A673 (cell line): ENCODE measurements at places on chromosomes 6 and 20. TPM values are rescaled to one million over a fixed set of nuclear protein-coding genes. Genes with fewer than 3 reads are reported as not detected.
A peak's percentile ranks its signal among the peaks of the same experiment; 100 is the strongest.

Gene SLC26A8
- total RNA-seq: not detected in 2 replicates

- no peak overlapping the region for H3K4me3 ChIP-seq
- H3K4me1 ChIP-seq: peaks cover 16% of the 10 kb centered on the region
- no peak overlapping the region for H3K27ac ChIP-seq
- H3K36me3 ChIP-seq: no peaks in the 10 kb centered on the region
Measured at GRCh38 chr6:147961481-147962141, 381.0 kb upstream of the SASH1 start.

DNA sequence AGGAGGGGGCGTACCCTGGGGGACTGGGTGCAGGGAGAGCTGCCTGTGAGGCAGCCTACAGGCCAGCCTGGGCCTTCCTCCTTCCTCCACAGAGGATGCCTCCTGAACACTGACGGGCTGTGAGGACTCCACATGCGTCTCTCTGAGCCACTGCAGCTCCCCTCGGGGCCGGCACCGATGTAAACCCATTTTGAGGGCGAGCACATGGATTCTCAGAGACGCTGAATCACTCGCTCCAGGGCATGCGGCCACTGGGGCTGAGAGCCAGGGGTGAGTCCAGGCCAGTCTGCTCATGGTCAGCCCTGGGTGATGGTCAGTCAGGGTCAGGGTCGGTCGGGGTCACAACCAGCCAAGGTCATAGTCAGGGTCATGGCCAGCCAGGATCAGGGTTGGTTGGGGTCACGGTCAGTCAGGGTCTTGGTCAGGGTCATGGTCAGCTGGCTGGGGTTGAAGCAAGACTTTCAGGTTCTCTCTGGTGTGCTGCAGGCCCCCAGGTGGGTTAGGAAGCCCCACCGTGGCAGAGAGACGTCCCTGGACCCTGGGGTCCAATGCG is 14.7 kb upstream of the RBBP8NL start:
- H3K36me3 ChIP-seq: no peaks in the 10 kb centered on the region
- H3K27ac ChIP-seq: no peak overlapping the region
- no peak overlapping the region for H3K4me3 ChIP-seq

GRCh38 chr6:56808871-56809359 is 146.0 kb upstream of the BEND6 start:
- no peaks in the 10 kb centered on the region for H3K36me3 ChIP-seq
- peaks cover 23% of the 10 kb centered on the region for H3K4me1 ChIP-seq
- no peak overlapping the region for H3K27ac ChIP-seq
- no peak overlapping the region for H3K4me3 ChIP-seq
- DNase-seq: no peak

Gene SUMO4
- 1.9 and 2.8 TPM in 2 replicates for total RNA-seq

Gene HLA-C
- total RNA-seq: 121 and 134 TPM in 2 replicates

GRCh38 chr6:30819297-30819917 is 64.9 kb upstream of the DDR1 start:
- peak overlapping the region; percentile 12 for H3K27ac ChIP-seq
- no peaks in the 10 kb centered on the region for H3K27me3 ChIP-seq
- H3K36me3 ChIP-seq: no peaks in the 10 kb centered on the region
- peaks cover 17% of the 10 kb centered on the region for H3K4me1 ChIP-seq
- DNase-seq: no peak

- no peak overlapping the region for H3K4me3 ChIP-seq
- no peak overlapping the region for H3K27ac ChIP-seq
- DNase-seq: no peak
- H3K27me3 ChIP-seq: peaks cover 3% of the 10 kb centered on the region
Measured at GRCh38 chr20:44761423-44761822, 15.8 kb downstream of the KCNK15 start.

- no peaks in the 10 kb centered on the region for H3K4me1 ChIP-seq
- H3K36me3 ChIP-seq: no peaks in the 10 kb centered on the region
- no peak overlapping the region for H3K27ac ChIP-seq
- peak overlapping the region; percentile 34 for H3K4me3 ChIP-seq
- no peaks in the 10 kb centered on the region for H3K27me3 ChIP-seq
Measured at GRCh38 chr6:2221726-2222274, 23.6 kb downstream of the GMDS start.

DNA sequence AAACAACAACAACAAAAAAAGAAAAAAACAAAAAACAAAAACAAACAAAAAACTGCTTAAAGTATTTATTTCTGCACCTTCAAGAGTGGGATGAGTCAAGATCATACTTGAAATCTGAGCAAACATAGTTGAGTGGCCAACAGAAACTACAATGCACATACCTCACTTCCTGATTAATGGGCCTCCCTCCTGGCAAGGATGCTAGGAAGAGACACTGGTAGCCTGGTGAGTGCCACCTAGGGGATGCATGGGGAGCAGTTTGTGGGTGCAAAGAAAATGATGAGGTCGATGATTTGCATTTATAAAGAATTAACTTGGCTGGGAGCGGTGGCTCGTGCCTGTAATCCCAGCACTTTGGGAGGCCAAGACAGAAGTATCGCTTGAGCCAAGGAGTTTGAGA is 808.1 kb downstream of the MAFB start:
- no peak overlapping the region for H3K27ac ChIP-seq
- H3K4me3 ChIP-seq: no peak overlapping the region
- no peaks in the 10 kb centered on the region for H3K27me3 ChIP-seq
- no peaks in the 10 kb centered on the region for H3K4me1 ChIP-seq

Gene BTBD3
- 43.5 and 46.0 TPM in 2 replicates for total RNA-seq

DNA sequence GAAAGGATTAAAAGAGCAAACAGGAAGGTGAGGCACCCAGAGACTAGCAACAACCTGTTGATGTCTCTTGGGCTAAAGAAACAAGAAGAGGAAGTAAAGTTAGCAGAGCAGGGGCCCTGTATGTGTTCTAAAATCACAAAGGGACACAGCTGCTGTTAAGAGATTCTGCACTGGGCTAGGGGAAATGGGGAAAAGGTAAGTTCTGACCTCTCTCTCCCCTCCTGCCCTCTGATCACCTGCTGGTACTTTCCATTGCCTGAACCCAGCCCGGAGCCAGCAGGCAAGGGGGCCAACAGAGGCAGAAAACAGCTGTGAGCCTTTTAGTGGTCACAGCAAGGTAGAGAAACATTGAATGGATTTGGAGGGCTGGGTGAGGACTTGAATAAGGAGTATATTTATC is 13.5 kb upstream of the CNR1 start:
- H3K4me3 ChIP-seq: no peak overlapping the region
- H3K4me1 ChIP-seq: no peaks in the 10 kb centered on the region
- H3K27ac ChIP-seq: no peak overlapping the region
- no peaks in the 10 kb centered on the region for H3K36me3 ChIP-seq
- H3K27me3 ChIP-seq: no peaks in the 10 kb centered on the region

- H3K36me3 ChIP-seq: no peaks in the 10 kb centered on the region
- no peaks in the 10 kb centered on the region for H3K4me1 ChIP-seq
- no peak overlapping the region for H3K27ac ChIP-seq
- no peak overlapping the region for H3K4me3 ChIP-seq
- no peaks in the 10 kb centered on the region for H3K27me3 ChIP-seq
Measured at GRCh38 chr6:89379281-89379680, 26.8 kb upstream of the UBE2J1 start.
